ENCODE measurements at places on chromosomes 2 and 18.

GRCh38 chr2:29663268-29663667 lies 258.1 kb downstream of the ALK start:
- no peak for DNase-seq

DNA sequence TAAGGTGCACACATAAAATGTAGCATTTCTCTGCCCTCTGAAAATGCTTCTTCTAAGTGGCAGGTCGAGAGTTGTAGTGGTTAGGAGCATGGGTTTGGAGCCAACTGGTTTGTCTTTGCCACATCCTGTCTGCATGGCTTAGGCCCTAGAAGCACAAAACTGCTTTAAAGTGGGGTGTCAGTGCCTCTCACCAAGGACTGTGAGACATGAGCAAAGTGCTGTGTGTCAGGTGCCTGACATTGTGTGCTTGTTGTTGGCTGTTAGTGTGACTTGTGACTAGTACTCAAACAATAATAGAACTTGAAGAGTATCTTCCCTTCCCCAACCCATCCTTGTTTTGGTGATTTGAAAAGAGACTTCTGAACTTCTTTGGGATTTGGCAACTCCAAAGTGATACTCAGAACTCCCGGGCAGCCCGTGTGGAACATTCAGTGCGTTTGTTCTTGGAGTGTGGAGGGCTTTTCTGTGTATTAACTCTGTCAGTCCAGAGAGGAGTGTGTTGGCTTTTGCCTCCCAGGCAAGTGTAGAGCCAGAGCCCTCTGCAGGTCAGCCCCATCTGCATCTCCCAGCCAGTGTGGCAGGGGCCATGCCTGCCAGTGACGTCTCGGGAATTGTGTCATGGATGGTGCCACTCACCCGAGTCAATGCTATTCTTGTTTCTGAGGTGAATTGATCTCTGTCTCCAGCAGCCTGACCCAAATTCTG lies 5.0 kb downstream of the MGAT5 start:
- no peak for DNase-seq

DNA sequence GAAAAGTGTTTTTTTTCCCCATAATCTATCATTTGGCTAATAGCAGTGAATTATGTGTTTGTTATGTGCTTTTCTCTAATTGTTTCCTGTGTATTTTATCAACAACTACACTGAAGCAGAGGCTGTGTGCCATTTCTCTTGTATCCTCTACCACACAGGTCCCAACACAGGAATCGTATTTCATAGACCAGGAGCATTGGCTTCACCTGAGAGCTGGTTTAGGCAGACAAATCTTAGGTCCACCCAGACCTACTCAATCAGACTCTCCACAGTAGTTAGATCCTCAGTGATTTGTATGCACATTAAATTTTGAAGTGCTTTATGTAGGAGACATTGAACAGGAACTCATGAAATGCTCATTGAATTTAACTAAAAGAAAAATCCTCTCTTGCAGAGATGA lies 109.2 kb downstream of the FSHR start:
- no peak for DNase-seq

GRCh38 chr18:36798738-36799473 lies 29.9 kb downstream of the TPGS2 start:
- no peak for DNase-seq

DNA sequence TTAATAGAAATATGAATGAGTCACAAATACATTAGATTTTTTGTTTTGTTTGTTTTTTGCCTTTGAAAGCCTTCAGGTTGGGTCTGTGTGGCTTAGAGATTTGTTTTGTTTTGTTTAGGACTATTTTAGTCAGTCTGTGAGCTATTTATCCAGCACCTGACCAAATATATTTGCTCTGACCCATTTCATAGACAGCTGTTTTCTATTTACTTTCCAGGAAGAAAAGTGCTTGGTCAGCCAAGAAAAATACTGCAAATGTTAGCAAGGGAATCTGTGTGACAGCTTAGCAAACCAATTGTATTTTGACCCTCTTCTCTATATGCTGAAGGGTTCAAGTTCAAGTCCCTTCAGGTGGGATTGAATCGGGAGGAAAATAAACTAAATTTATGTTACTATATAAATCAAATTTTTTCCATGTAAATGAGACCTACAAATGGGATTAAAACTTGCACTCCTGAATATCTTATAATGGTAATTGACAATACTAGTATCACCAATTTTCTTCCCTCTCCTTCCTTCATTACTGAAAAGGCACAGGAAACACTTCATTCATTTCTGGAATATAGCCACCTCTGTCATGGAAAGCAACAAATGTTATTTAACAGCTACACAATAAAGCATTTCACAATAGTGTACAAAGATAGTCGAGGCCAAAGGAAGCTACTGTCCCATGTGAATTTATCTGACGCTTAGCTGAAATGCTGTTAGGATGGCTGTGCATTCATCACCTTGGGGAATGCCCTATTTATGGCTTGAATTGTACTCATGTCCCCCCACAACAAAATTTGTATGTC lies 23.1 kb upstream of the KLF7 start:
- DNase-seq, result no peak

DNA sequence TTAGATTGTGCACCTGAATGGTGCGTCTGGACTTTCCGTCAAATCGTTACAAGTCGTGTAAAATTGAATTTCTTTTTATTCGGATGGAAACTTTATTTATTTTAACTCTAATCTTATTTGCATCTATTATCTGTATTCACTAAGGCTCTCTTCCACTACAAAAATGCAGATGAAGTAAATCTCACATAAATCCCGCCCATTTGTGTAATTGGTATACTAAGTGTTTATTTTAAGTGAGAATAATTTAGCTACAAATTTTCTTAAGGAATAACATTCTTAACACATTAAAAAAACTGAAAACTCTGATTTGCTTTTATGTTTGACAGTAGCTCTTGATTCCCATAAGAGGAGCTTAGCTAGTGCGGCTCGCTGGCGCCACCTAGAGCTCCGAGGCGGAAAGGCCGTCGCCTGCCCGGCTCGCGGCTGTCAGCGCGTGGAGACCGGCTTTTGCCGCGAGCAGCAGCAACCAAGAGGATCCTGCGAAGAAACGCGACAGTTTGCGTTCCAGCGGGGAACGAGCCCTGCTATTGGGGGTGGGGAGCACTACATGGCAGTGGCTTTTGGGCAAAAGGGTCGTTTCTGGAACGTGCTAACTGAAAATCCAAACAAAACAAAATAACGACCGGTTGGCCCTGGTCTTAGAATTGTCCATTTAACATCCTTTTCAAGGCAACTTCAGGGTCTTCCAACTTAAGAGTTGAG lies 6.7 kb downstream of the SP9 start:
- peak; percentile 83 for DNase-seq

GRCh38 chr2:142997231-142997630 lies 119.8 kb downstream of the KYNU start:
- DNase-seq, result no peak

- DNase-seq, result no peak
Measured at GRCh38 chr2:7773362-7774360, 856.4 kb downstream of the RNF144A start.

DNA sequence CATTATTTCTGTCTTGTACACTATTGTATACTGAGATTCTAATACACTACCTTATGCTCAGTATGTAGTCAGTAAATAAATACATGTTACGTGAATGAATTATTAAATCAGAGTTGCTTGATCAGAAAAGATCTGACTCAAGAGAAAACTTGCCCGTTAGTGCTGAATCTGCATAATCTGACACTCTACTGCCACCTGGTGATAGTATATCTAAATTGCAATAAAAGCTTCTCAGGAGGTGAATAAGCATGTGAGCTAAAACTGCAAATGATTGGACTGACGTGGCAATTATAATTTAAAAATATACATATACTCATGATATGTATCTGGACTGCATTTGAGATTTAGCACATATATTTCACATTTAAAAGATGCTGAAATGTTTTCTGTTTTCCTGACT lies 70.4 kb downstream of the KIAA1328 start:
- DNase-seq, result no peak

- DNase-seq, result no peak
Measured at GRCh38 chr2:178295115-178295514, 100.8 kb downstream of the OSBPL6 start.

GRCh38 chr18:7696780-7697179 lies 129.7 kb downstream of the PTPRM start:
- DNase-seq, result no peak

GRCh38 chr18:57621246-57621604 lies 411 bp downstream of the NARS1 start:
- DNase-seq, result no peak

DNA sequence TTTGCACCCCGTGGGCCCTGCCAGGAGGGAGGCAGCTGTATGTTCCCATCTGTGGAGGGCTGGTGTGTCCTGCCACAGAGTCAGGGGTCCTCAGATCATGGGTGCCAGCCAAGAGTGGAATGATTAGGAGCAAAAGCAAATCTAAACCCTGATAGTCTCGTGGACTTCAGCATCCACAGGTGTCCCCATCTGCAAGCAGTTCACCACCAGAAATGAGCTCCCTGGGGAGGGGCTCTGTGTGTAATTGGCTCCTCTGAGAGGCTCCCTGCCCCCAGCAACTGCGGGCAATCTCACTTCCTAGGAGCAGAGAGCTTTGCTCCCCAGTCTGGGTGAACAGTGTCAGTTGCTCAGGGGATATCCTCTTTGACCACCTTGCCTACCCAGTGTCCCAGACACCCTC lies 78.1 kb downstream of the HNRNPLL start:
- DNase-seq, result no peak

GRCh38 chr2:15955232-15955988 lies 15.1 kb downstream of the MYCN start:
- DNase-seq, result no peak

DNA sequence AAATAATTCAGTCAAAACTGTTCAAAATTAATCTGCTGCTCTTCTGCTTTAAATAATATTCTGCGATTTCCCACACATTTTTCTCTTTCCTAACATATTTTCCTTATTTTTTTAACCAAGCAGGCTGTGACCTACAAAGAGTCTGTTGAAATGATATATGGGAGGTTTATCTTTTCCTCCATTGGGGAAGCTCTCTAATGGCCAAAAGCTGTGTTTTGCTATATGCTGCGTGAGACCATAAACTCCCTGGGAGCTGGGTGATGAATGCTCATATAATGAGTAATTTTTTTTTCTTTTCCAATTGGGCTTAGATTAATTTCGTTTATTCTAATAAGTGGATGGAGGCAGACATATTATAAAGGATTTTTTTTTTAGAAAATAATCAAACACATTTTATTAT lies 72.2 kb upstream of the MAP2 start:
- no peak for DNase-seq

DNA sequence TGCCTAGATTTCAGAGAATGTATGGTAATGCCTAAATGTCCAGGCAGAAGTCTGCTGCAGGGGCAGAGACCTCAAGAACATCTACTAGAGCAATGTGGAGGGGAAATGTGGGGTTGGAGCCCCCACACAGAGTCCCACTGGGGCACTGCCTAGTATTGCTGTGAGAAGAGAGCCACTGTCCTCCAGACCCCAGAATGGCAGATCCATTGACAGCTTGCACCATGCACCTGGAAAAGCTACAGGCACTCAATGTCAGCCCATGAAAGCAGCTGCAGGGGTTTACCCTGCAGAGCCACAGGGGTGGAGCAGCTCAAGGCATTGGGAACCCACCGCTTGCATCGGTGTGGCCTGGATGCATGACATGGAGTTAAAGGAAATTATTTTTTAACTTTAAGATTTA lies 314.1 kb downstream of the CYRIA start:
- no peak for DNase-seq

DNA sequence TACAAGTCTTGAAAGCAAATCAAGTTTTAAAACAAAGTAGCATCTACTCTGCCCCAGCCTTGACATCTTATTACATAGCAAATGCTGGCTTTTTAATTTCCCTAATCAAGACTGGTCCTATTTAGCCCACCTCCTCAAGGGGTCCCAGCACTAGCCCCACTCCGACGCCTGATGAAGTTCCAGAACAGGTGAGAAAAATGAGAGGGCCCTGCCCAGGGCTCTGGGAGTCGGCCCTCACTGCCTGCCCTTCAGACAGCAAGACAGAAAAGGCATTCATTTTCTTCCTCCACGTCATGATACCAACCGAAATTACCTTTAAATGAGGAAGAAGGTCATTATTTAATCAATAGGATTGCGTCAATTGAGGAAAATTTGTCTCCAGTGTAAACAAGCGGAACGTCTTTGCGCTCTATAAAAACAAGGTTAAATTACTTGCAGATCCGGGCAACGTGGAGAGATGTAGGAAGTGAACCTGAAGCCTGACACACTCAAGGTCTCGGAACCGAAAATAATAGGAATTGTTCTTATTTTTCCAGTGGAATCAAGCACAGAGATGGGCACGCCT lies 170.6 kb upstream of the PKDCC start:
- DNase-seq, result no peak

- DNase-seq, result no peak
Measured at GRCh38 chr2:52022006-52022405, 990.1 kb upstream of the NRXN1 start.

DNA sequence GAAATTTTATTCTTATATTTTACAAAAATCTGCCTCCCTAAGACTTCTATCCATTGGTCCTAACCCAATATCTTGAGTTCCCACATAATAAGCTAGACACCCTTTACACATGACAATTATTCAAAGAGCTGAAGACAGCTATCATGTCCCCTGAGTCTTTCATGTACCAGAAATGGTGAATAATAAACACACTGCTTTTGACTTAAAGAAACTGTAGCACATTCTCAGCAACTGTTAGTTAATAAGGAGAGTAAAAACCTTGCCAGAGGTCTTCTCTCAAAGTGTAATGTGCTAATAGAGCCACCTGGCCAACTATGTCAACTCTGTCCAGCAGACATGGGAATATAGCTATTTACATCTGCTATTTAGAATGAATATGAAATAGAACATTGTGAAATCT lies 109.7 kb upstream of the ARL5A start:
- DNase-seq, result no peak

- DNase-seq, result no peak
Measured at GRCh38 chr2:30756971-30757370, 50.3 kb downstream of the CAPN13 start.

- no peak for DNase-seq
Measured at GRCh38 chr2:71895320-71896161, 252.1 kb downstream of the CYP26B1 start.

DNA sequence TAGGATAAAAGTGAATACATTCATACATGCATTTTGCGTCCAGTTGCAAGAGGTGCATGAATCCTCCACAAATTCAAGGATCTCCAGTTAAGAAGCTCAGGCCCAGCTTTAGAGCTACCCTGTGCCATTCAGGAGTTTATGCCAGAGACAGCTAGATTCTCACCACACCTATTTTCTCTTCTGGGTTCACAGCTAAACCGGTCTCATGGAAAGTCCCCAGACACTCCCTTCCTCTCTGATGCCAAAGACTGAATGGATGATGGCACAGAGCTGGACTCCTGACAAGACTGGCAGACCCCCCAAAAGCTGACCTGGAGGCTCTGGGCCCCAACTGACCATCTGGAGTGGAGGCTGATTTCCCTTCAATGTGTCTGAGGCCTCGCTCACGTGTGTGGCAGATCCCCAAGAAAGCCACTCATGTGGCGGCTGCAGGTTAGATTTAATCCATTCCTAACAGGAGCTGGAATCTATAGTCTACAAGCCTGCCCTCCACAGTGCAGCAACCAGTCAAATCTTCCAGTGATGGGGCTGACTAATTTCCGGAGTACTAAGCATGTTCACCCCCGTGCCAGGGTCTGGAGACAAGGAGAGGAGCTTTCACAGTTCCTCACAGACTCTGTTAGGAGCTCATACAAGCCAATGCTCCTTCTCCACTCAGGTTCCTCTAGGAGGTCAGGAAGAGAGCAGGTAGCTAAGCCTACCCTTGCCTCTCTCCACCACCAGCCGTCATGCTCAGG lies 257.1 kb downstream of the BCL11A start:
- no peak for DNase-seq

- DNase-seq, result no peak
Measured at GRCh38 chr2:179349670-179350303, 85.2 kb upstream of the SESTD1 start.
